ENCODE measurements at places on chromosomes 3 and 15. TPM values are rescaled to one million over a fixed set of nuclear protein-coding genes. Genes with fewer than 3 reads are reported as not detected.

CCDC71 gene
- total RNA-seq: 25.8 TPM

CPLX3 gene
- not detected for total RNA-seq

CHRFAM7A gene
- total RNA-seq: not detected

ALDH1A2 gene
- 42.6 TPM for total RNA-seq

ROBO2 gene
- total RNA-seq: 0.23 TPM

GRAMD1C gene
- 1.3 TPM for total RNA-seq

IQCF5 gene
- not detected for total RNA-seq

SPINT1 gene
- total RNA-seq: 0.58 TPM

PLA1A gene
- total RNA-seq: not detected

COL6A5 gene
- not detected for total RNA-seq

ARGFX gene
- total RNA-seq: not detected

ITIH3 gene
- total RNA-seq: 10.7 TPM

RNU5B-1 gene
- total RNA-seq: not detected

SNUPN gene
- 40.9 TPM for total RNA-seq

CA12 gene
- total RNA-seq: 26.5 TPM

CPB1 gene
- total RNA-seq: not detected

CHSY1 gene
- total RNA-seq: 42.9 TPM

AGBL1 gene
- not detected for total RNA-seq

ABCF3 gene
- 50.2 TPM for total RNA-seq

GRIP2 gene
- total RNA-seq: 0.17 TPM

FANCD2OS gene
- not detected for total RNA-seq

ZCWPW2 gene
- 0.51 TPM for total RNA-seq

SEMA5B gene
- total RNA-seq: 0.23 TPM
